ENCODE measurements at places on chromosomes 12 and 14.

- no peak for DNase-seq
Observed at GRCh38 chr12:111777345-111778045, 10.8 kb downstream of the ALDH2 start.

- peak; percentile 8 for DNase-seq
Observed at GRCh38 chr12:4353785-4354208, 25.7 kb downstream of the FGF23 start.

DNA sequence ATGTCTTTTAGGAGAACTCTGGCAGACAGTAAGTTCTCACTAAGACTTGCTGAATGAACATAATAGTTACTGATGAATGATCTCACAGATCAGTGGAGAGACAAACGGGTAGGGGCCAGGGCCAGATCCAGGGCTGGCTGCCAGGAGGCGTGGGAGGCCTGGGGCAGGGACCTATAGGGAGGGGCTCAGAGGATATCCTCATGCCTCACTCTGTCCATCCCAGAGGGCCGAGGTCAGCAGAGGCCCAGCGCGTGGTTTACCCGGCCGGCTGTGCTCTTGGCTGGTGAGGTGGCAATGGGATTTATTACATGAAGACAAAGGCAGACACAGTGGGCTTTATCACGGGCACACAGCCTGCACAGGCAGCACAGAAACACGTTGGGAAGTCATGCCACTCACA is 85.4 kb downstream of the CHGA start:
- no peak for DNase-seq

DNA sequence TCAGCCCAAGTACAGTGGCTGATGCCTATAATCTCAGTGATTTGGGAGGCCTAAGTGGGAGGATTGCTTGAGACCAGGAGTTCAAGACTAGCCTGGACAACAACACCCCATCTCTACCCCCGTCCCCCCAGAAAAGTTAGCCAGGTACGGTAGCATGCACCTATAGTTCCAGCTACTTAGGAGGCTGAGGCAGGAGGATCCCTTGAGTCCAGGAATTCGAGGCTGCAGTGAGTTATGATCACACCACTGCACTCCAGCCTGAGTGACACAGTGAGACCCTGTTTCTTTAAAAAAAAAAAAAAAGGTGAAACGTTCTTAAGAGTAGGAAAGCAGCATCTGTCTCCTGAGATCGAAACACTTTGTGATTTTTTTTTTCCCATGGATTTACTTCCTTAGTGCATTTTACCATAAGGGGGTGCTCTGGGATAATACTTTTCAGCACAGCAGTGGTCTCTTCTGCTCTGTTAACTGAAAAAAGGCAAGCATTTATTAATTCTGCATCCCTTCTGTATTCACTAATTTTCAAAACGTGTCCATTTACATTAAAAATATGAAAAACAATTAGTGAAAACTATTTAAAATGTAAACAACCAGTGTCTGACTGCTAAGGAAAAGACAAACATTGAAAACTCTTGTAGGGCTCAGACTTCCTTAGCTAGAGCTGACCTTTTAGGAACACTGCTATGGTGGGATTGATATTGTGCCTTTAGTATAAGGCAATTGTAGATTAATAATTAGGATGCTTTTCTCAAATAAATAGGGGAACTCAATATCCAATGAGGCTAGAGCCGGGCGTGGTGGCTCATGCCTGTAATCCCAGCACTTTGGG is 31.2 kb upstream of the USP44 start:
- peak; percentile 32 for DNase-seq

GRCh38 chr12:42590330-42590934 is 886 bp upstream of the PRICKLE1 start:
- DNase-seq = no peak

- DNase-seq = no peak
Observed at GRCh38 chr12:24791622-24792021, 157.3 kb downstream of the BCAT1 start.

GRCh38 chr14:21867541-21867940 is 193.9 kb upstream of the OR4E1 start:
- no peak for DNase-seq

DNA sequence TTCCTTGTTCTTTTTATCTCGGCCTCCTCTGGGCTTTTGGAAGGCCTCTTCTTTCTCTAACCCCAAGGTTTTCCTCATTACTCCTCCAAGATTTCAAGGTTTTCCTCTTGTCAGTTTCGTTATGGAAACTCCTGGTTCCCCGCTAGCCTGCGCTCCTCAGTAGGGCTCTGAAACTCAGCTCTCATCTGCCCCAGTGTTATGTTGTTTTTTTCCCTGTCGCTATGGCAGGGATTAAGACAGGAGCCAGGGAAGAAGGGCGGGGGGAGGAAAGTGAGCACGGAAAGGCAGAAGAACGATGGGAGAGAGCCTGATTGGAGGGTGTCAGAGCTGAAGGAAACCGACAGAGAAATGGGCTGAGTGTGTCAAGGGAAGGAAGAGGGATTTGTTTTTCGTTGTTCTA is 26.5 kb upstream of the JDP2 start:
- DNase-seq = no peak

- DNase-seq = no peak
Observed at GRCh38 chr12:117334855-117335587, 26.4 kb downstream of the NOS1 start.

DNA sequence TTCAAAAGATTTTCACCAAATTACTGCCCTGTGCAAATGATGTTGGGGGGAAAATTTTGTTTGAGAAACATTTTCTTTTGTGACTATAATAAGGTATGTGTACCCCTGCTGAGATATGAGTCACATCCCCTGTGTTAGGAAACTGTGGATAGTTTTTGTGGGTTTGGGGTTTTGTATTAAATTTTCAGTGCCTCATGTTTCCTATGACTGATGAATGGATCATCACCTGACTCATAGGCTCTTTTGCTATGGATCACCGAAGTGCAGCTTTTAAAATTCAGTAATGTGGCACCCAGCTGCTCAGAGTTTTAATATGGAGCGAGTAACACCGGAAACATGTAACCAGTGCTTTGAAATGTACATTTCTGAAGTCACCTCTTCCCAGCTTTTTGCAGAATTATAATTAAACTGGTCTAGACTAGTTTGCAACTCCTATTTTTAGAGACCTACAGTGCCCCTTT is 167.4 kb upstream of the HMGA2 start:
- DNase-seq = no peak

GRCh38 chr12:118103201-118103600 is 610 bp downstream of the VSIG10 start:
- DNase-seq = no peak

- no peak for DNase-seq
Observed at GRCh38 chr14:35818346-35819115, 7.6 kb upstream of the BRMS1L start.

- no peak for DNase-seq
Observed at GRCh38 chr12:63103494-63104131, 47.4 kb downstream of the AVPR1A start.

- no peak for DNase-seq
Observed at GRCh38 chr12:107325075-107325608, 231.8 kb upstream of the CRY1 start.

DNA sequence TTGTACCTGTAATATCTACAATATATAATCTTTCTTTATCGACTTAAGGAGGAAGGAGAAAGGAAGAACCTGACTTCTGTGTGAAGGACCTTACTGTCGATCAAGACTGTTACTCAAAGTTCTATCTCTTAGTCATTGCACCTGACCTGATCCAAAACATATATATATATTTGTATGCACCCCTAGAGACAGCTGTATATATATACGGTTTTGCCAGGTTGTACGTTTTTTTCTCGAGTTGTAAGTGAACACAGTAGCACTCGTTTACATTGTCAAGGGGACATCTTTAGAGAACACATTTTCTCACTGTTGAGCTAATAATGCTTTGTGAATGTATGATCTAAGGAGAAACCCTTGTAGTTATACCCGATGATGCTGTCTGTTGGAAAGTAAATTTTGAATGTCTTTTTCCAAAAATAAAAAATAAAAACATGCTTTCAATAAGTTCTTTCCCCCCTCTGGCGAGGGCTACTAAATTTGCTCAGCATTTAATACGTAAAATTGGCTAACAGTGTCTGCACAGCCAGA is 536 bp upstream of the SLC35E3 start:
- DNase-seq = no peak

- DNase-seq = peak; percentile 12
Observed at GRCh38 chr14:69535230-69535848, 39.3 kb downstream of the CCDC177 start.

DNA sequence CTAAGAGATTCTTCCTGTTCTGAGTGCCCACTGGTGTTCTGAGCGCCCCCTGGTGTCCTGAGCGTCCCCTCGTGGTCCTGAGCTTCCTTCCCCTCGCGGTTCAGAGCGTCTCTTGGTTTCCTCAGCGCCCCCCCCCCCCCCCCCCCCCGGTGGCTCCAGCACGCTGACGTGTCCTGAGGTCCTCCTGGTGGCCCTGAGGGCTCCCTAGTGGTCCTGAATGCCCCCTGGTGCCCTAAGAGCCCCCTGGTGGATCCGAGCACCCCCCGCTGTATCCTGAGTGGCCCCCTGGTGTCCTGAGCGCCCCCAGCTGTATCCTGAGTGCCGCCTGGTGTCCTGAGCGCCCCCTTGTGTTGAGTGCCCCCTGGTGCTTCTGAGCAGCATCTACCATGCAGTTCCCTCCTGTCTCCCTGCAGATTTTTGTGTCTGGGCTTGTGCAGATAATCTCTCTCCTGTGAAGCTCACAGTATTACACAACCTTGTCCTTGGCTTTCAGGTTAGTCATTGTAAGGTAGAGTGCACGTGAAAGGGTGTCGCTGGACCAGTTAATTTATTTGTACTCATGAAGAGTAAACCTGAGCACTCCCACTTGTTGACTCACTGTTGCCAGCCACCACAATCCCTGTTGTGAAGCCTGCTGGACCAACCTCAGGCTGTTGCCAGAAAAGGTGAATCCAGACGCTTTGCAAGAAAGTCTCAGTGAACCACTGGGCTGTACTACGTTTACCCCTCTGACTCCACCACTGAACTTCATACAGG is 1168.4 kb downstream of the TMEM121 start:
- DNase-seq = no peak

DNA sequence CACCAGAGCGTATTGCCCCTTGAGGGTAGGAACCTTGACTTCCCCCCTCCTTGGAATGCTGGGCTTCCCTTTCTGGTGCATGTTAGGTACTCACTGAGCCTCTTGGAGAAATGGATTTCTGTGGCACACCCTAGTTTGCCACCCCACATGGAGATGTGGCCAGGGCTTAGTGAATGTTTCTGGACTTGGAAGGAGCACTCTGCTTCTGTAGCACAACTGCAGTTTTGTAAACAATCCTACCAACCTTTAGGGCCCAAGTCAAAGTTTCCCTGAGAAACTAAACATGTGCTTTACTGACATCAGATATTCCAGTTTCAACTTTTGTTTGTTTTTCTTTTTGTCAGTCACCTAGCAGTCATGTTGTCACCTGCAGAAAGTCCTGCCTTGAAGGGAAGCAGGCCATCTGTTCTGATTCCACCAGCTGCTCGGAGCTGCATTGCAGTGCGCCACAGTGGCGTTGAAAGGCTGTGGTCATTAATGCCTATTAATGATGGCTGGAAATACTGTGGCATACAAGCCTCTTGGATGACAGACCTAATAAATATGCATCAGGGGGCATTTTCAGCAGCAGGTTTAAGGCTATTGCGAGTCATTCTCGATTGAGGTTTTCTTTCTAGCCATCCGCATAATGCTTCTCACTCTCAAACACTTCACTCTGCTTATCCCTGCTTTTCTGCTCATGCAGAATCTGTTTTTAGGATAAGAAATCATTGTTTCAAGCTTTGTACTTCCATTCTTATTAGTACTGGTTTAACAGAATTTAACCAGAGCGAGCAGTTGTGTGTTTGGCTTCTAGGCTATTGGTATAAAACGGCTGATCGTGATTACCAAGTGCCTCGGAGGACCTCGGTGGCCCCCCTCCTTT is 7.8 kb downstream of the PELI2 start:
- DNase-seq = no peak

DNA sequence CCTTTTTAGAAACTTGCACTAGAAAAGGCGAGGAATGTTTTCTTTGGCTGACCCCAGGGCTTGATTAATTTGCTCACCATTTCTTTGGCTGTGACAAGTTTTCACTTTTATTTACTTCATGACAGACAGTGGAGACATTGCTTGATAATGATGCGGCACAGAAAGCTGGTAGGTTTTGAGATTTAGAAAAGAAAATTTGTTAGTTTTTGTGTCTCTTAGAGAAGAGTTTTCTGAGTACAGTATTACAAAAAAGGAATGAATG is 18.4 kb downstream of the SRGAP1 start:
- no peak for DNase-seq

DNA sequence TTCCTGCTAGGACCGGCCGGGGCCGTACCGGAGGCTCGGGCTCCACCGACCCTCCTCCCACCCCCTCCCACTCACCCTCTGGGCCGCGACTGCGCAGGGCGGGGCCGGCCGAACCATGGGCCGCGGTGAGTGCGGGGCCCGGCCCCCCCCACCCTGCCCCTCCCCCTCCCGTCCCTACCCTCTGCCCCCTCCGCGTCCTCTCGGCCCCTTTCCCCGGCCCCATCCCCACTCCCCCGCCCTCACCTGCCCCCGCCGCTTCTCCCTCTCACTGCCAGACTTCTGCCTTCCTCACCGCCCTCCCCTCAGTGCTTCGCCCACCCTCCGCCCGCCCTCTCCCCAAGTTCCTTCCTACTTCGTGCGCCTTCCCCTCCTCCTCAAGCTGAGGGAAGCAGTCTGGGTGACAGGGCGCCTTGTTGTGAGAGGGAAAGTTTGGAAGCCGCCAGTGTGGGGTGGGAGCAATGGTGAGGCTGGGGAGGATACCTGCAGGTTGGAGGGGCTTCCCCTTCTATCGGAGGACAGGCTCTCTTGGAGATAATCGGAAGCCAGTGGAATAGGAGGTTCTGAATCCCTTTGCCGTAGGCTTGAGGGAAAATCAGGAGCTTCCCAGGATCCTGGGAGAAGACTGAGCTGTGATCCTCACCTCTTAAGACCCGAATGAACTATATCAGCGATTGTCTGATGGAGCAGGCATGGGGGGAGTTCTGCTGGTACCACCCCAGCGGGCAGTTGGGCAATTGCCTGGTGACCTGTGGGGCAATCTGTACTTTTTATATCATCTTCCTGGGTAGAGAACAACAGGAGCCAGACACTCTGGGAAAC is 472 bp downstream of the MBD6 start:
- no peak for DNase-seq

- DNase-seq = no peak
Observed at GRCh38 chr14:100846309-100846859, 20.5 kb downstream of the MEG3 start.

GRCh38 chr14:57189070-57189469 is 79.6 kb downstream of the EXOC5 start:
- DNase-seq = peak; percentile 22

DNA sequence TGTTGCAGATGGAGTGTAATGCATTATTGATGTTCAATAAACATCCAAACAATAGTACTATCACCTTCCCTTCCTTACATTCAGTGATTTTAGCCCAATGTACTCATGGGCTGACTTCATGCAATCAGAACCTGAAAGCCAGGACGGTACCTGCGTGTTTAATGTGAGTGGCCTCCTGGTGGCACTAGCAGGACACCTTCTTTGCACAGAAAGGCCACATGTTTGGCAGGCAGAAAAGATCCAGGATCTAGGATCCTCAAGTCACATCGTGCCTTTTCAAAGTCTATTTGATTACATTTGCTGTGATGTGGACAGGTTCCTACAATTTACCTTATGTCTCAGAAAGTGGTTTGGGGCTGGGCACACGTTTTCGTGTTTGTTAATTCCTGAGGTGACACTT is 82.9 kb downstream of the NEDD1 start:
- DNase-seq = peak; percentile 38

GRCh38 chr12:109952160-109952858 is 43.9 kb downstream of the GIT2 start:
- no peak for DNase-seq

Measured in NCI-H2081 treated with DMSO at 0.1 percent for 48 hours (cell line).